ENCODE measurements at places on chromosomes 3 and 15.

- DNase-seq: no peak
Measured at GRCh38 chr3:63304421-63304820, 26.3 kb downstream of the SYNPR start.

- DNase-seq: no peak
Measured at GRCh38 chr15:89495638-89496145, 691 bp downstream of the RHCG start.

DNA sequence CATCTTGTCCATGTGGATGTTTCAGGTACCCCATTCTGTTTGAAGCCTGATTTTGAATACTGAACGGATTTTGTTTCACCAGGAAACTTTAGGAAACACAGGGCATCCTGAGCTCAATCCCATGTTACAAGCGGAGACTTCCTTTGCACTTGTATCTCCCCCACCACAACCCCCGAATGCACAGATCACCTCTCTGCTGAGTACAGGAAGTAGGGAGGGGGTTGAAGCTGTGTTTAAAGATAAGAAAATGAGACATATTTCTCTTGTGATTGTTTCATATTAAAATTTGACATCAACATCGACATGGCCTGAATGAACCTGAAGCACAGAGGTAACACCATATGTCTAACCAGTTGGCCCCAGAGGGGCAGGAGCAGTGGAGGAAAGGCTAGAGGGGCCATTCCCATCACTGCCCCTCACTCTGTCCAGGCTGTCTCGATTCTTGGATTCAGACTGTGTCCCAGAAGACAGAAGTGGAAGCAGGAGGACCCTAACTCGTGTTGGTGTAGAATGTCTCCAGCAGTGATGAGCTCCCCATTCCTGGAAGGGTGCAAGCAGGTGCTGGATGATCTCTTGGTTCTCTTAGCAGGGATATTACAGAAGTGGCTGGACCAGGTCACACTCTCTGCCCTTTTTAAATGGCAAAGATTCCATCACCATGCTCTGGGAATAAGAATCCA is 59.6 kb upstream of the IQSEC1 start:
- no peak for DNase-seq

GRCh38 chr15:52039925-52040781 is 21.1 kb downstream of the MAPK6 start:
- no peak for DNase-seq

- no peak for DNase-seq
Measured at GRCh38 chr15:29849218-29849617, 26.9 kb upstream of the TJP1 start.

GRCh38 chr15:93332168-93332553 is 243.2 kb upstream of the RGMA start:
- DNase-seq: no peak

DNA sequence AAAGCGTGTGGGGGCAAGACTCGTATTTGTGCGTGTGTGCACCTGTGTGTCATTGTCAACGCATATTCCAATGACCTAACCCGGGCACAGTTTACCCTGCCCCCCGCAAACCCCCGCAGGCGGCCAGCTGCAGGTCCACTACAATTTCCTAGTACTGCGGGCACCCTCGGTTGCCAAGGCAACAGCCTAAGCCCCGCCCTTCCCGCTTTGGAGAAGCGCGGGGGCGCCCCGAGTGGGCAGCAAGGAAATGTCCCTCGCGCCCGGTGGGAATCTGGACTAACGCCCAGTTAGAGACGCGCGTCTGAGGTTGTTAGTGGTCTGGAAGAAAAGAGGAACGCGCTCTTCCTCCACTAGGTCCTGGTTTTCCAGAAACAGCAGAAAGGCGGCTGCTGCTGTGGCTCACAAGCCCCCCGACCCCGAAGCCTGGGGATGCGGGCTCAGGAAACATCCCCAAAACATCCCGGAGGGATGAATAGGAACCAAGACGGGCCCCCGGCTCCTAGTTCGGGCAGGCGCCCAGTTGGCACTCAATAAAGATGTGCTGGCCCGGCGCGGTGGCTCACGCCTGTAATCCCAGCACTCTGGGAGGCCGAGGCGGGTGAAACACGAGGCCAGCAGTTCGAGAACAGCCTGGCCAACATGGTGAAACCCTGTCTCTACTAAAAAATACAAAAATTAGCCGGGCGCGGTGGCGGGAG is 1.1 kb downstream of the ABHD14A start:
- no peak for DNase-seq

DNA sequence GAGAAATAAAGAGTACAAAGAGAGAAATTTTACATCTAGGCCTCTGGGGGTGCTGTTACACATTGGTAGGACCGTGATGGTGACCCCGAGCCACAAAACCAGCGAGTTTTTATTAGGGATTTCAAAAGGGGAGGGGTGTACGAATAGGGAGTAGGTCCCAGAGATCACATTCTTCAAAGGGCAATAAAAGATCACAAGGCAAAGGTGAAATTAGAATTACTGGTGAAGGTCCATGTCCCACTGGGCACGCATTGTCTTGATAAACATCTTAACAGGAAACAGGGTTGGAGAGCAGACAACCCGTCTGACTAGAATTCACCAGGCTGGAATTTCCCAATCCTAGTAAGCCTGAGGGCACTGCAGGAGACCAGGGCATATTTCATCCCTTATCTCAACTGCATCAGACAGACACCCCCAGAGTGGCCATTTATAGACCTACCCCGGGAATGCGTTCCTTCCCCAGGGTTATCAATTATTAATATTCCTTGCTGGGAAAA is 4.3 kb downstream of the IRAK2 start:
- no peak for DNase-seq

GRCh38 chr15:59691194-59691805 is 2.2 kb upstream of the BNIP2 start:
- DNase-seq: no peak

- no peak for DNase-seq
Measured at GRCh38 chr3:183937601-183938286, 53.1 kb upstream of the PARL start.

DNA sequence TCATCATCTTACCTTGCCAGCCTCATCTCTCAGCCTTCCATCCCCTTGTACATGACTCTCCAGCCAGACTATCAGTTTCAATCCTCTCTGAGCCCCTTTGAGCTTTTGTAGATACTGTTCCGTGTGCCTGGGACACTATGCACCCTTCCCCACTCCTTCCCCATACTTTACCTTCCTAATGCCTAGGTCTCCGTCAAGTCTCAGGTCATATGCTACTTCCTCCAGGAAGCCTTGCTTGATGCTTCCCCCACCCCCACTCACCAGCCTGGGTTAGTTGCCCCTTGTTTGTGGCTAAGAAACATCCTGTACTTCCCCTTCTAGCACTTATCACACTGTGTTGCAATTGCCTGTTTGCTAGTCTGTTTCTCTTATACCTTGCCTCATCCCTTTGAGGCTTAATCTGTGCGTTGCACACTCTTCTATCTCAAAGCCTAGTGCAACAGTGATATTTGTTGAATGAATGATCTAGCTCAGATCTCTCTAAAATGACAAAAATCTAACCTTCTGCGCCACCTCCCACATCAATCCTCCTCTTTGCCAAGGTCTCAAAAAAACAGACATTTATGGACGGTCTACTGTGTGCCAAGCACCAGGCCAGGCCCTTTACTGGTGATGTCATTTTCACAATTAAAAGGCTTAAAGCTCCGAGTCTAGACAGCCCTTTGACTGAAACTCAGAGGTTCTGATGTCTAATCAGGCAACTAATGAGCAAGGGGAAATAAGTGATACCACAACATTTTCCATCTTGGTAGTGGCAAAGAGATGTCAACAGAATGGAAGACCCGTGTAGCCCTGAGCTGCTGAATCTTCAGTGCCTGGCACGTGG is 6.5 kb upstream of the USP3 start:
- DNase-seq: no peak

DNA sequence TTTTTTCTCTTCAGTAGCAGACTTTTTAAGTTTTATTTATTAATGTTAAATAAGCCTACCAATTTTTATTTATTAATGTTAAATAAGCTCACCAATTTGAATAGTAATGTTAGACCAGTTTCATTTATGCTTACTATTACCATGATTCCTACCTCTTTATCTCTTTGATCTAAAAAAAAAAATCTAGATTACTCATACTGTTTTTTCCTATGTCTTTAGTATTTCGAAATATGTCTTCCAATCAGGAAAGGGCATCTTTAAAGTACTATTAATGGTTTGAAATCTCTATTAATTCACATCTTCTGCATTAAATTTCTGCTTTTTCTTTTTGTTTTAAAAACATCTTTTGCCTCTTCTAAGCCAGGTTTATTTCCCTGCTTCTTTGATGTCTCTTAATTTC is 27.5 kb upstream of the MAPKBP1 start:
- no peak for DNase-seq

- peak; percentile 30 for DNase-seq
Measured at GRCh38 chr3:121295979-121296378, 249.8 kb downstream of the POLQ start.

DNA sequence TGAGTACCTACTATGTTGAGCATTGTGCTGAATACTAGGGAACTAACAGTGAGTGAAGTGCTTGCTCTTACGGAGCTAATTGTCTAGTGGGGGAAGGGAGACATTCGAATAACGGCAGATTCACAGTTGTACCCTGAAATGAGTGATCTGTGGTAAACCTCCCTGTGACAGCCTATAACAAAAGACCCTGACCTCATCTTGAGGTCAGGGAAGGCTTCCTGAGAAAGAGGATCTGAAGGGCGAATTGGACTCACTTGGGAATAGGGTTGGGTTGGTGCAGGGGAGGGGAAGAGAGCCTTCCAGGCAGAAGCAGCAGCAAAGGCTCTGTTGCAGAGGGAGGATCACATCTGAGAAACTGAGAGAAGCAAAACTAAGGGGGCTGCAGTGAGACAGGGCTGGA is 13.2 kb downstream of the HPS3 start:
- no peak for DNase-seq

GRCh38 chr3:41467481-41467880 is 268.2 kb downstream of the CTNNB1 start:
- no peak for DNase-seq

DNA sequence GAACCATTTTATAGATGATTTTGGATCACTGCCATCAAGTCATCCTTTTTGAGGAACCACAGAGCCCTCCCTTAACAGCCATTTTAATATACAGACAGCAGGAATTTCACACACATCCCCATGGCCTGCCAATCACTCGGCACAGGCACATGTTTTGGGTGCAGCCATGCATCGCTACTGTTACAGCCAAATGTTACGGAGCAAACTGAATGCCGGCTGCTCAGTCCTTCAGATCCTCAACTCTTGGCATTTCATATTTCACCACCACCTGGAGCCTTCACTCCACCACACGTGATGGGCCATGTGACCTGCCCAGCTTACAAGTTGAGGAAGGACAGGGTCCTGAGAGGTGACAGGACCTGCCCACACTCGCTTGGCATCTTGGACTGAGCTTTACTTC is 90.8 kb downstream of the OXNAD1 start:
- no peak for DNase-seq

GRCh38 chr3:122148941-122149627 is 34.4 kb upstream of the CASR start:
- no peak for DNase-seq

- DNase-seq: no peak
Measured at GRCh38 chr3:75001330-75001729, 386.9 kb upstream of the CNTN3 start.

DNA sequence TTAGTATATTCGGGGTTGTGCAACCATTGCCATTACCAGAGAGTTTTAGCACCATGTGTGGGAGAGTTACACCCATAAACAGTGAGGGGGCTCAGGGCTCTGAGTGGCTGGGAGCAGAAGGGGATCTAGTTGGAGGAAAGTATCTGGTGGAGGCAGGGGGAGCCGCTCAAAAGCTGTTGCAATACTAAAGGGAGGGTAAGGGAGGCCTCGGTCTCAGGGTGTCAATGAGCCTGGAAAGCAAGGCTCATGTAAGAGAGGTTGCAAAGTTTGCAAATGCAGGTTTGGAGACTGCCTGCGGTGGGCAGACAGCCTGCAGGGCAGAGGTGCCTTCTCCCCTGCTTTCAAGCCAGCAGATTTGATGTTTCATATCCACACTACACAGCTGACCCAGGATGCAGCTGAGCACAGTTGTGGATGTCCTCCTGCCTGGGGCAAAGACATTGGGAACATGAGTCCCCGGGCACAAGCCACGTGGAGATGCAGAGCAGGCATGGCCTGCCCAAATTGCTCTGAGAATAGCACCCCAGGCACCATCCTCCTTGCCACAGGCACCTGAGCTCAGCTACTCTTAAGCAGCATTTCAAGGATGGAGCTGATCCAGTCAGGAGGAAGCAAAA is 181.4 kb downstream of the TLE3 start:
- DNase-seq: no peak

GRCh38 chr3:184334470-184335158 is 2.8 kb upstream of the FAM131A start:
- no peak for DNase-seq

GRCh38 chr15:85312929-85313331 is 67.5 kb upstream of the AKAP13 start:
- no peak for DNase-seq

GRCh38 chr3:184506561-184506991 is 55.0 kb upstream of the EPHB3 start:
- no peak for DNase-seq

DNA sequence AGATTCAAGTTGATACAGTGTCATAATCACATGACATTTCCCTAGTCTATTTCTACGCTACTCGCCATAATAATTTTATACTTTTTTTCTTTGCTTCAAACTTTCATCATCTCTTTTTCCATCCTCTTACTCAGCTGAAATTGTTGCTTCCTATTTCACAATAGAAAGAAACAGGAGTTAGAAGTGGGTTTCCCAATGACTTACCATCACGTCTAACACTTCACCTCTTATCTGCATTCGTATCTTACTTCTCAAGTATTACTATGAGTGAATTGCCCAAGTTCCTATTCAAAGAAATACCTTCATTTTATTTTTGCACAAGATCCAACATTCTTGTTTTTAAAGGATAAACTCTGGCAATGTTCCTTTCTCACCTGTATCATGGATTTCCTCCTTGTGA is 1539.9 kb downstream of the SI start:
- DNase-seq: no peak

DNA sequence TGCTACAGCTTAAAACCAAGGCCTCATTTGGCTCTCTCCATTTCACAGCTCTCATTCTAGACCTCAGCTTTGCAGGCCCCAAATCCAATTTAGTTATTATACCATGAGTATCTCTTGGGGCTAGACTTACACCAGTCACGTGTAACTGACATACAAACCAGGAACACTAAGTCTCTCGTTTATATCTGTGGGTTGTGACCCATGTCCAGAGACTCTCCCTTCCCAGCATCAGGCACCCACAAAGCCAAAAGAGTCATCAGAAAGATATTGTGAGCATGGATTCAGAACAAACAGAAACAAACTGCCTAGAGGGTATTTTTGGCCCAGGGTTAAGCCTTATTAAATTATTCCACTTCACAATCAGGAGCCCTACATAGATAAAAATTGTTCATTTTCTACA is 5.6 kb upstream of the CCDC13 start:
- peak; percentile 46 for DNase-seq

- DNase-seq: no peak
Measured at GRCh38 chr3:124664804-124665203, 65.4 kb upstream of the UMPS start.

DNA sequence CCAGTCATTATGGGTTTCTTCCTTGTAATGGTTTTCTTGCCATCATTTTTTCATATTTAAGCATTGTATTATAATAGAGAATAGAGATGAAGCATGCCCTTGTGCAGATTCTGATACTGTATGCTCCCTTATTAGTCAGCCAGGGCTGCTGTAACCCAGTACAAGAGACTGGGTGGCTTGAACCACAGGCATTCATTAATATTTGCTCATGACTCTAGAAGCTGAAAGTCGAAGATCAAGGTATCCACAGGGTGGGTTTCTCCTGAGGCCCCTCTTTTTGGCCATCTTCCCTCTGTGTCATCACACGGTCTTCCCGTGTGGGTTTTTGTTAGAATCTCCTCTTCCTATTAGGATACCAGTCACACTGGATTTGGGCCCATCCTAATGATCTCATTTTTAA is 74.5 kb downstream of the FOXP1 start:
- DNase-seq: no peak

GRCh38 chr3:71064956-71065763 is 518.4 kb downstream of the FOXP1 start:
- no peak for DNase-seq

Data from non-pigmented ciliary epithelial cell (primary cell).